ENCODE measurements at places on chromosomes 1 and 21. TPM values are rescaled to one million over a fixed set of nuclear protein-coding genes. Genes with fewer than 3 reads are reported as not detected.

TNN gene
- 0.03 TPM for polyA plus RNA-seq

GRCh38 chr1:117136749-117137148 lies 15.2 kb upstream of the TRIM45 start:
- H3K27me3 ChIP-seq, result no peaks in the 10 kb centered on the region
- H3K36me3 ChIP-seq, result no peaks in the 10 kb centered on the region
- H3K27ac ChIP-seq, result no peak overlapping the region
- DNase-seq, result no peak
- H3K4me3 ChIP-seq, result no peak overlapping the region

- H3K27ac ChIP-seq, result no peak overlapping the region
- H3K4me1 ChIP-seq, result no peaks in the 10 kb centered on the region
- H3K4me3 ChIP-seq, result no peak overlapping the region
- H3K27me3 ChIP-seq, result no peaks in the 10 kb centered on the region
These were observed 16.9 kb downstream of the TCEANC2 start for GRCh38 chr1:54070171-54070837.

DNA sequence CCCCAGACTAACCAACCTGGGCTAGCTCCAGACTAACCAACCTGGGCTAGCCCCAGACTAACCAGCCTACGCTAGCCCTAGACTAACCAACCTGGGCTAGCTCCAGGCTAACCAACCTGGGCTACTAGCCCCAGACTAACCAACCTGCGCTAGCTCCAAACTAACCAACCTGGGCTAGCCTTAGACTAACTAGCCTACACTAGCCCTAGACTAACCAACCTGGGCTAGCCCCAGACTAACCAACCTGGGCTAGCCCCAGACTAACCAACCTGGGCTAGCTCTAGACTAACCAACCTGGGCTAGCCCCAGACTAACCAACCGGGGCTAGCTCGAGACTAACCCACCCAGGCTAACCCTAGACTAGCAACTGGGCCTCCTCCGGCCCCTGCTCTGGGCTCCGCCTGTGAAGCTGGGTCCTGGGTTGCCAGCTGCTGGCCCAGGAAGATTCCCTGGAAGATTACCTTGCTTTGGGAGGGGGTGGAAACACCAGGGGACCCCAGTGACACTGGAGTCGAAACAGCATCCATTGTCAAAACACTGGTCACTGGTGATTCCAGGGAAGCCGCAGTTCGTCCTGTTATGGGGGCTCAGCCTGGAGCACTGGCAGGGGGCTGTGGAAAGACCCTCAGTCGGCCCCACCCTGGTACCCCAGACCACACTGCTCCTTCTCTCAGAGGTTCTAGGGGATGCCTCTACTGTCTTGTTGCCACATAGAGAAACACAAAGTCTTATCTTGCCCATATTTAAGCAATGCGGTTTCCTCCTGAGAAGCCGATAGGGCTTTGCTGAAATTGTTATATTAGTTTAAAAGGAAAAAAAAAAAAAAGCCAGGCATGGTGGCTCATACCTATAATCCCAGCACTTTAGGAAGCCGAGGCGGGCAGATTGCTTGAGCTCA lies 1.1 kb downstream of the TFF2 start:
- peak; percentile 29 for DNase-seq
- H3K27ac ChIP-seq, result no peak overlapping the region
- no peak overlapping the region for H3K4me3 ChIP-seq
- H3K27me3 ChIP-seq, result no peaks in the 10 kb centered on the region
- no peaks in the 10 kb centered on the region for H3K4me1 ChIP-seq

GRCh38 chr1:40825435-40825788 lies 36.8 kb downstream of the CITED4 start:
- no peak for DNase-seq
- no peak overlapping the region for H3K27ac ChIP-seq

DNA sequence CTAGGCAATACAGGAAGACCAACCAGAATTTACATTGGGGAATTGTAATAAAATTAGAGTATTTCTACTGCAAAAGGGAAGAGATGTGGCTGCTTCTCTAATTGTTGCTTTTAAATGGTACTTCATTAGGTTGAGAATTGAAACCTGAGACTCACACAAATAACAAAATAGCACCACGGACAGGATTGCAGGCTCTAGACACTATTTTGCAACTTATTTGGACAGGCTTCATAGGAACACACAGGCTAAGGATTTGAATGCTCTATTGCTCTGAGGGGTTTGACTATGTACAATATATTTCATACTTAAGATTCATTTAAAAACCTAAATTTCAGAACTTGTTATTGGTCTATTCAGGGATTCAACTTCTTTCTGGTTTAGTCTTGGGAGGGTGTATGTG lies 79.6 kb downstream of the ATP1B1 start:
- DNase-seq, result no peak
- no peaks in the 10 kb centered on the region for H3K4me1 ChIP-seq
- H3K27me3 ChIP-seq, result no peaks in the 10 kb centered on the region
- H3K27ac ChIP-seq, result no peak overlapping the region
